Left colon (tissue), 2 donors: ENCODE measurements at places on chromosomes 11 and 22. TPM values are rescaled to one million over a fixed set of nuclear protein-coding genes. Genes with fewer than 3 reads are reported as not detected.
A peak's percentile ranks its signal among the peaks of the same experiment; 100 is the strongest.

Gene LRRC4C
- total RNA-seq = 0.31 TPM

Gene PKNOX2
- total RNA-seq = 1.5 TPM

Gene PHETA2
- 13.9 TPM for total RNA-seq

Gene CHST1
- total RNA-seq = 1.4 TPM

Gene PDGFB
- total RNA-seq = 5.3 TPM

Gene POU2F3
- total RNA-seq = 2.0 TPM

Gene OSBPL5
- total RNA-seq = 36.8 TPM

Gene LRRC74B
- total RNA-seq = 0.18 TPM

Gene NECTIN1
- 44.1 TPM for total RNA-seq

Gene C11orf87
- not detected for total RNA-seq

Gene NXPE1
- total RNA-seq = 225 TPM

Gene CCDC116
- 0.53 TPM for total RNA-seq

Gene WBP2NL
- total RNA-seq = 1.3 TPM

Gene KRTAP5-10
- 0.53 TPM for total RNA-seq

Gene MS4A7
- 38.3 TPM for total RNA-seq

- no peak for DNase-seq
Measured at GRCh38 chr22:49492308-49492707, 335.4 kb downstream of the BRD1 start.

- no peak for DNase-seq
Measured at GRCh38 chr11:113591117-113591516, 115.0 kb downstream of the TMPRSS5 start.

DNA sequence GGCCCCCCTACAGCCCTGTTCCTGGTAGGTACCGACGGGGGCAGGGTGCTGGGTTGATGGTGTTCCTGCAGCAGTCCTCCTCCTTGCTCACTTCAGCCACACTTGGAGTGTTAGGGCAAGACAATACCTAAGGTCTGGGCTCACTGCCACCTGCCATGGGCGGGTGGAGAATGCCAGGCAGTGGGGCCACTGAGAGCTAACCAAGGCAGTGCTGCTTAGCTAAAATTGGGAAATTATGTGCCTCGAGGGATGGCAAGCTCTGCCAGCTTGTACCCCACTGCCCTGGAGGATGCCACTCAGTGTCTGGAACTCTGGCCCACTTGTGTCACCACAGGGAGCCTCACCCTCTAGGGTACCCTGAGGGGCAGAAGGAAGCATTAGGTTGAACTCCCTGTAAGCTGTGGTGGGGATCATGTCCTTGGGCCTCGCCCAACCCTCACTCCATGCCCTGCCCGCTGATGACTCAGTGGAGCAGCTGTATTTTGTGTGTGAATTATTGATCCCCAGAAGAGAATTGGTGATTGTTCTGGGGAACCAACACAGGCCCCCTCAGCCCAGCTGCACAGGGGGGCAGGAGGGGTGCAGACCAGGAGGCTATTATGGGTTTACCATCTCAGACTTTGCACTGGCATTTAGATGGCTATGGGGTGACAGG is 17.7 kb downstream of the PHLDB1 start:
- DNase-seq = no peak

- peak; percentile 92 for DNase-seq
Measured at GRCh38 chr22:50530877-50531545, 1.2 kb upstream of the TYMP start.

GRCh38 chr11:58503361-58503856 is 4.5 kb downstream of the OR5B21 start:
- no peak for DNase-seq

DNA sequence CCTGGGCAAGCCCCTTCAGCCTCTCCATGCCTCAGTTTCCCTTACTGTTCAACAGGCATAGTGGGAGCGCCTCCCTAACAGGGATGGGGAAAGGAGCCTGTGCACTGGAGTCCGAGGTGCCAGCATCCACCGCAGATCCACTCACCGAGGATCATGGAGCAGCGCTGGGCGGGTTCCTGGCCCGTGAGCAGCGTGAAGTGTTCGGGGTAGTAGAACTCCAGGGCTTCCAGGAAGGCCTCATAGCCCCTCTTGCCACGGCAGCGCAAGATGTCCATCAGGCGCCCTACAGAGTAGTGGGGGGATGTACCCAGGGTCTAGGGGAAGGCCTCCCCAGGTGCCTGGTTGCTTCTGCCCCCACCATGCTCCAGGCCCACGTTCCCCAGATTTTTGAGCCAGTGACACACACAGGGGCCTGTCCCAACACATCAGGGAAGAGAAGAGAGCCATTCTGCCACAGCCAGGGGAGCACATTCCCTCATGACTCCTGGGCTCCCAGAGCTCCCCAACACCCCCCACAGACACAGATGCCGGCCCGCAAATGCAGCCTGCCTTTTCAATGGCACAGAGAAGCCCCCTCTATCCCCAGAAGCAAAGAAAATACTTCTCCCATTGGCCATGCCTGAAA is 1.3 kb downstream of the CARD10 start:
- no peak for DNase-seq

DNA sequence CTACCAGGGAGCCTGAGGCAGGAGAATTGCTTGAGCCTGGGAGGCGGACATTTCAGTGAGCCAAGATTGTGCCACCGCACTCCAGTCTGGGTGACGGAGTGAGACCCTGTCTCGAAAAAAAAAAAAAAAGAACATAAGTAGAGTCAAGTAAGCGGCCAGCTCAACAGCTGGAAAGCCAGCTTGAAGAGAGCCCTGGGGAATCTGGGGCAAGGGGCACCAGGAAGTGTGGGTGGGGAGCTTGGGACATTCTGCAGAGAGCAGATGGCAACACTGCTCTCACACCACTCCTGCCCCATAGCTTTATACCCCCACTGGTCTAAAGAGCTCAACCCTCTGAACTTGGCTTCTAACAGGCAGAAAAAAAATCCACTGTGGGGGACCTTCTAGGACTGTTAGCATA is 505.6 kb downstream of the BUD13 start:
- DNase-seq = no peak

DNA sequence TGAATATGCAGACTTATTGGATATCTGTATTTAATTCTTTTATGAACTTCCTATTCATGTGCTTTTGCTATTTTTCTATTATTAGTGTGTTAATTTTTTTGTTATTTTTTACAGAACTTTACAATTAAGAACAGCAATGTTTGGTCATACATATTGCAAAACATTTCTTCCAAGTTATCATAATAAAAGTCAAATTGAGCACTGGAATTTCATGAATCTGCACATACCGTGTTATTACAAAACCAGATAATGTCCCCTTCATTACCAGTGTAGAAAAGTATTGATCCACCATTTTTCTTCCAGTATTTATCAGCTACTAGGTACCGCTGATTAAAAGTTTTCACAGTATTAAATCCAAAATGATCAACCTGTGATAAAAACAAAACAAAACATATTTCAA is 40.5 kb downstream of the PRCP start:
- no peak for DNase-seq

GRCh38 chr11:10309163-10310093 is 4.6 kb downstream of the ADM start:
- peak; percentile 69 for DNase-seq

DNA sequence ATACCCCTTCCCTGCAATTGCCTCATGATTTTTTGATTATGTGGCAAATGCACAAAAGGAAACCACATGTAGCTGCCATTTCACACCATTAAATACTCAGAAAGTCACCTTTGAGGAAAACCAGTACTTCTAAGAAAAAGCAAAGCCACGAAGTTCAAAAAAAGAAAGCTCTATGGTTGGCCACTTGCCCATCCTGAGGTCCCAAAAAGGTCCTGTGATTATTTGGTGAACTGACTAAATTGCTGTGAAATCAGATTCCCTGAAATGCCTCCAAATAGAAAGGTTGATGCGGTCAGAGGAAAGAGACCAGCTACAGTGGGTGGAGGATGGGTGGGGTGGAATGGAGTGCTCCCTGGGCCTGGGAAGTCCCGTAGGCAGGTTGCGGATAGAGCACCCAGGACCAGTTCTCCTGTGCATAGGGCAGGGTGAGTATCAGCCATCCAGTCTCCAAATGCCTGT is 26.9 kb downstream of the MRPL16 start:
- no peak for DNase-seq

GRCh38 chr11:90423378-90423777 is 200.5 kb upstream of the CHORDC1 start:
- no peak for DNase-seq

DNA sequence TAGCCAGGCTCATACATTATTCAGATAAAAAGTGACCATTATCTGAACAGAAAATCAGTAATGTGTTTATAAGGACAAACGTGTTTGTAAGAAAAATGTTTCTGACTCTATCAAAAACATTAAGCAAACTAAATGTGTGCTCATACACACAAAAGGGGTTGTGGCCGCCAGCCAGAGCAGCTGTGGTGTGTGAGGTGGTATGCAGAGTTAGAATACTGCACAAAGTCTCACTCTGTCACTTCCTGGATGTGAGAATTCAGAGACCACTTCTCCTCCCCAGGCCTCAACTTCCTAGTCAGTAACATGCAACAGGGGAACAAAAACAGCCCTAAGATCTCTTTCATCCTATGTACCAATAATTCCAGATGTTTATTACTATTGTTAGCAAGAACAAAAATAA is 9.4 kb downstream of the OR5B21 start:
- peak; percentile 11 for DNase-seq

DNA sequence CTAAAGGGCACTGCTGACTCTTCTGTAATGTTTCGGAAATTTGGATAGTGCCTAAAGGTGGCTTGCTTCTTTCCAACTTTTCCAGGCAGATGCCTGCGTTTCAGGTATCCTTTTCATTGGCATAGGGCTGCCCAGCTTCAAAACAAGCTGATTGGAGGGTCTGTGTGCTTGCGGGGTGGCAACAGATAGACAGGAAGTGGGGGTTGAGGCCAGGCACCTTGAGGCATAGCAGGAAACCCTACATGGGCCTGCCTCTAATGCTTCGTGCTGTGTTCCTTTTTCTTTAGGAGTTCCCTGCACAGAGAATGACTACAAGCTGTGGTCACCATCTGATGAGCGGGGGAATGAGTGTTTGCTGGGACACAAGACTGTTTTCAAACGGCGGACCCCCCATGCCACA is 92.2 kb upstream of the SORL1-AS1 start:
- no peak for DNase-seq

DNA sequence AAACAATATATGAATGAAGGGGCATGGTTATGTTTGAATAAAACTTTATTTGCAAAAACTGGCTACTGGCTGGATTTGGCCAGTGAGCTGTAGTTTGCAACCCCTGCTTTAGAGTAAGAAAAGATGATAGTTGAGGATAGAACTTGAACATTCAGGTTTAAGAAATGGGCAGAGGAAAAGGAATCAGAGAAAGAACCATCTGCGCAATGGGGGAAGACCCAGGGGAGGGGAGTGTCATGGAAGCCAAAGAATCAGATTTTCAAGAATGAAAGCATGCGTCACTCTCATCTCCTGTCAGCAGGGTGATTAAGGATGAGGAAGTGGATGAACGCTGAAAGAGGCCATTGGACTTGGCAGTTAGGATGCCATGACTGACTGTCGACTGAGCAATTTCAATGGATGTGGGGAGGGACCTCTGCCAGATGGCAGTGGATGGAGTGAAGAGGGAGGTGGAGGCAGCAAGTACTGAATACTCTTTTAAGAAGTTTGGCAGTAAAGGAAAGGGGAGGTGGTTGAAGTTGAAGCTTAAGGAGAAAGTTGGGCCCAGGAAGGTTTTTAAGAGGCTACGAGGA is 21.2 kb downstream of the FAT3 start:
- no peak for DNase-seq

- DNase-seq = no peak
Measured at GRCh38 chr11:6646576-6646917, 9.1 kb downstream of the DCHS1 start.

- no peak for DNase-seq
Measured at GRCh38 chr11:17388609-17389210, at the start of gene KCNJ11. Gene KCNJ11, minus strand, starts transcription at chr11:17388659. Its CDS starts 568 bp downstream, at chr11:17388091.

- no peak for DNase-seq
Measured at GRCh38 chr11:89458716-89459115, 32.5 kb downstream of the NOX4 start.

- no peak for DNase-seq
Measured at GRCh38 chr22:31049815-31050420, 31.2 kb upstream of the SMTN start.

DNA sequence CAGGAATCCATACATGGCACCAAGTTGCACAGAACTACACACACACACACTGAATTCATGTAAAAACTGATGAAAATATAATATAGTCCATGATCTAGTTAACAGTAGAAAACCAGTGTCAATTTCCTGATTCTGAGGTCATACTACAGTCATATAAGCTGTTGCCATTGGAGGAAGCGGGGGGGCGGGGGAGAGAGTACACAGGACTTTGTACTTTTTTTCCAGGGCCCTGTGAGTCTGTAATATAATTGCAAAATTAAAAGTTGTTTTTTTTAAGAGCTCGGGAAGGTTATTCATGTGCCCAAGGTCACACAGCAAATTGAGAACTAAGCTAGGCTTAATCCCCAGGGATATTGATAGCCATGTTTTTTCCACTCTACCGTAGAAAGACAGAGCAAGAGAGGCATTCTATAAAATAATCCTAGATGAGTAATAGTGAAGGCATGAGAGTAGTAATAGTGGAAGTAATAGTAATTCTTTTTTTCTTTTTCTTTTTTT is 312.3 kb downstream of the MN1 start:
- DNase-seq = peak; percentile 87
